ENCODE measurements at places on chromosomes 13 and 19.
A peak's percentile ranks its signal among the peaks of the same experiment; 100 is the strongest.

GRCh38 chr13:79796136-79796535 is 315.2 kb downstream of the NDFIP2 start:
- no peak for DNase-seq

DNA sequence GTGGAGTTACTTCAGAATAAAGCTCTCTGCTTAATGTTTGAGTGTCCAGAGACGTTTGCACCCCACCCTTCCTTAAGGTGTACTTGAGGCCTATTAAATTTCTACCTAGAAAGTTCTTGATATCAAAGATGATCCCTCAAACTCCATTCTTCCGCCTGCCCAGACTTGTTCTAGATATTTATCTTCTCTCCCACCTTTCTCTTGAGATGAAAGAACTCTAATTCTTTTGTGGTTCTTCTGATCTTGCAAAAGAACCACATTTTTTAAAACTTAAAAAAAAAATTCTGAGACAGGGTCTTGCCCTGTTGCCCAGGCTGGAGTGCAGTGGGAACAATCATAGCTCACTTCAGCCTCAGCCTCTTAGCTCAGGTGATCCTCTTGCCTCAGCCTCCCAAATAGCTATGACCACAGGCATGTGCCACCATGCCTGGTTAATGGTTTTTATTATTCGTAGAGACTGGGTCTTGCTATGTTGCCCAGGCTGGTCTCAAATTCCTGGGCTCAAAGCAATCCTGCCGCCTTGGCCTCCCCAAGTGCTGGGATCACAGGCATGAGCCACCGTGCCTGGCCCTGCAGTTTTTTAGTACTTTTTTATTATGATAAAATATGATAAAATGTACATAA is 94.3 kb downstream of the SIPA1L3 start:
- DNase-seq = no peak

- DNase-seq = peak; percentile 98
These were observed 269.1 kb downstream of the NDFIP2 start for GRCh38 chr13:79749984-79750551.

GRCh38 chr13:90757127-90757680 is 590.3 kb upstream of the MIR17HG start:
- DNase-seq = no peak

GRCh38 chr19:14265290-14266036 is 59.5 kb upstream of the ADGRL1 start:
- no peak for DNase-seq

- no peak for DNase-seq
These were observed 981.5 kb downstream of the DIAPH3 start for GRCh38 chr13:59182241-59182640.

DNA sequence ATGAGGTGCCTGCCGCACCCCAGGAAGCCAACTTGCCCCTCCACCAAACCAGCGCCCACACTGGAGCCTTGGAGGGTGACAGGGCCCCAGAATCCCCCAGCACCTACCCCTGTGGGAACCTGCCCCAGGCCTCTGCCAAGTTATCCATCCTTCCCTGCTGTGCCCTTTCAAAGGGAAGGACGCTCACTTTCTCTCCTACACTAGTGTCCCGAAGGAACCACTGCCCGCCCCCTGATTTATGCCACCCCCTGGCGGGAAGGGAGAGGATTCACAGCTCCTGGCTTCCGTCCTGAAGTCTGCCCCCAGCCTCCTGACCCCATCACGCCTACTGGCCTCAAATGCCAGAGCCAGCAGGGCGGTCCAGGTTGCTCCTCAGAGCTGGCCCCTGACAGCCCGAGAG is 1.4 kb downstream of the EVI5L start:
- DNase-seq = peak; percentile 11

DNA sequence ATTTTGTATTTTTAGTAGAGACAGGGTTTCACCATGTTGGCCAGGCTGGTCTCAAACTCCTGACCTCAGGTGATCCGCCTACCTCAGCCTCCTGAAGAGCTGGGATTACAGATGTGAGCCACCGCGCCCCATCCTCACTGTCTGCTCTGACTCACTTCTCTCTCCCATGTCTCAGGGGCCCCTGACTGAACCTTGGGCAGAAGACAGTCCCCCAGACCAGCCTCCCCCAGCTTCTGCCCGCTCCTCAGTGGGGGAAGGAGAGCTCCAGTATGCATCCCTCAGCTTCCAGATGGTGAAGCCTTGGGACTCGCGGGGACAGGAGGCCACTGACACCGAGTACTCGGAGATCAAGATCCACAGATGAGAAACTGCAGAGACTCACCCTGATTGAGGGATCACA is 5.0 kb downstream of the SIGLEC9 start:
- no peak for DNase-seq

DNA sequence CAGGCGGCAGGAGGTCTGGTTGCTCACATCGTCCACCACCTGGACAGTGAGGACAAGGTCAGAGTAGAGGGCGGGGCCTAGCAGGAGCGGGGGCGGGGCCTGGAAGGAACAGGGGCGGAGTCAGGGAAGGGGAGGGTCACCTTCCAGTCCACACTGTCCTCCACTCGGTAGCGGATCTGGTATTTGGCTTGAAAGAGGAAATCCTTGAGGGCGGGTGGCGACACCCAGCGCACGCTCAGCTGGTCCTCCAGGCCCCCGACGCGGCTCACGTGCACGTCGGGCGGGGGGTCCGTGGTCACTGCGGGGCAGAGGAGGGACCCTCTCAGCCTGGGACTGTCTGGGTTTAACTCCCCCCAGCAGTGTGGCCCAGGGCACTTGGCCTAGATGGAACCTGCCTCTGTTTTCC is 8.2 kb downstream of the REX1BD start:
- no peak for DNase-seq

- no peak for DNase-seq
These were observed 27.0 kb downstream of the ARID3A start for GRCh38 chr19:952680-953444.

GRCh38 chr13:71677124-71677523 is 189.9 kb downstream of the DACH1 start:
- DNase-seq = no peak

DNA sequence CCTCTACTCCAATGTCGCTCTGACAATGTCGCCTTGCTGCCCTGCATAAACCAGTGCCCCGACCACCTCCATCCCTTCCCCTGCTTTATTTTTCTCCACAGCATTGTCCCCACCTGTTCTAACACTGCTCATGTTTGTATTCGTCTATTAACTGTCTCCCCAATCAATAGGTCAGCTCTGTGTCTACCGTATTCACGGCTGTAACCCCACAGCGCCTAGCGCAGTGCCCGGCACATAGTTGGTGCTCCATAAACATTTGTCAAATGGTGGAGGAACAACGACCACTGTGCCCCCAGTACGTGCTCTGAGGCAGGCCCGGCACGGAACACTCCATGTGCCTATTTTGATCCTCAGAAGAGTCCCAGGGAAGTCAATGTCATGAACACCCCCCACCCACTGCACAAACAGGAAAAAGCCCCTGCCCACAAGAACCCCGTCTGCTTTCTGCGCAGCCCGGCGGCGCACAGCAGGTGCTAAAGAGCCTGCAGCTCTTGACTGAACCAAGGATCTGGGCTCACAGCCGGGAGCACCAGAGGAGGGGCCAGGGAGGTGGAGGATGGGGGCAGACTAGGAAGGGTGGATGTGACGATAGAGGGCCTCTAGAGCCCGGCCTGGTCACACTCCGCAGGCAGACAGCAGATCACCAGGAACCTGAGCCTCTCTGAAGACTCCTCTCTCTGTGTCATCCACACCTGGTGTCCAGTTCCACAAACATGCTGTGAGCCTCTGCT is 1.8 kb upstream of the CEACAM16 start:
- no peak for DNase-seq

DNA sequence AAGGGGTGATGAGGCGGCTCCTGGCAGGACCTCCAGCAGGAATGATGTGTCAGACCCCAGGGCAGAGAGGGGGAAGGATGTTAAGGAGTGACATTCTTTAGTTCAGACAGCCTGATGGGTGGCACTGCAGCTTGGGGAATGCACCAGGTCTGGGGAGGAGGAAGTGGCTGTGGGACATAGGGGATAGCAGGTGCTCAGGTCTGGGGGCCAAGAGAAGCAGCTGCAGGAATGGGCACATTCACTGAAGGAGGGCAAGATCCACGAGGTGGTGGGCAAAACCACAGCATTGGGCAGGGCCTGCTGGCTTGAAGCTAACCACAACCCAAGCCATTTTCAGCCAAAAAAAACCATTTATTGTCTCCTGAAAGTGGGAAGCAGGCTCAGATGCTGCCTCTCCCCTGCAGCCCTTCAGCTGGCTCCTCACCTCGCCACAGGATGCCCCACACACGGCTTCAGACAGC is 26.5 kb downstream of the COMP start:
- DNase-seq = no peak

- DNase-seq = no peak
These were observed 141.6 kb downstream of the RXFP2 start for GRCh38 chr13:31880851-31881494.

- DNase-seq = no peak
These were observed 615.8 kb downstream of the DIAPH3 start for GRCh38 chr13:59547950-59548349.

DNA sequence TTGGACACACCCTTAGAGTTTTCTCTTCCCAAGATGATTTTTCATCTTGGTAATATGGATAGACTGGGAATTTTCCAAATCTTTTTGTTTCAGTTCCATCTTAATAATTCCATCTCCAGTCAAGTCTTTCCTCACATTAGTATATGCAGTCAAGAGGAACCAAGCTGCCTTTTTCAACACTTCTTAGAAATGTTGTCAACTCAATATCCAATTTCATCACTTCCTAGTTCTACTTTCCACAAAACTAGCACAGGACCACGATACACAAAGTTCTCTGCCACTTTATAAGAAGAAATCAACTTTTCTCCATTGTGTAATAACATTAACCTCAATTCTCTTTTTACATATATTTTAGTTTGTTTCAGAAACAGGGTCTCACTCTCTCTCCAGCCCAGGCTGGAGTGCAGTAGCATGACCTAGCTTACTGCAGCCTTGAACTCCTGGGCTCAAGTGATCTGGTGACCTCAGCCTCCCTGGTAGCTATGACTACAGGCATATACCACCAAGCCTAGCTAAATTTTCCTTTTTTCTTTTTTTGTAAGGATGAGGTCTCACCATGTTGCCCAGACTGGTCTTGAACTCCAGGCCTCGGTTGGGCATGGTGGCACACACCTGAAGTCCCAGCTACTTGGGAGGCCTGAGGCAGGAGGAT is 15.5 kb downstream of the ZNF443 start:
- DNase-seq = no peak

- no peak for DNase-seq
These were observed 166.4 kb downstream of the MYO16 start for GRCh38 chr13:108795841-108796240.
